ENCODE measurements at places on chromosomes 13 and 19.

- DNase-seq, result no peak
These were observed 44.4 kb downstream of the GPC6 start for GRCh38 chr13:93270769-93271742.

DNA sequence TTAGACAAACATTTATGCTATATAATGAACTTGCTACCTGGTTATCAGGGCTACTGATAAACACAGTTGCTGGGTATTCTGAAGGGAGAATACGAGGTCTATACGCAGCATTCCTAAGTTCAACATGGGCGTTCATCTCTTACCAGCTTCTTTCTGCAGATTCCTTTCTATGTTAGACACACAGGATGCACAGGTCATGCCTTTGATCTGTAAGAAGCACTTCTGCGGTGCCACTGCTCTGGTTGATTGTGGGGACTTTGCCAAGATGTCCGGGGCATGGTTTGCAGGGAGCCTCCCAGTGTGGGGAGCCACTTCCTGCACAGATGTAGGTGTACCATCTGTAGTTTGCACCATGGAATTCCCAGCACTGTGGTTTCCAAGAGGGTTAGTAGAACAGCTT is 40.9 kb downstream of the ATP7B start:
- DNase-seq, result no peak

- no peak for DNase-seq
These were observed 1.4 kb downstream of the DUXA start for GRCh38 chr19:57165846-57166245.

DNA sequence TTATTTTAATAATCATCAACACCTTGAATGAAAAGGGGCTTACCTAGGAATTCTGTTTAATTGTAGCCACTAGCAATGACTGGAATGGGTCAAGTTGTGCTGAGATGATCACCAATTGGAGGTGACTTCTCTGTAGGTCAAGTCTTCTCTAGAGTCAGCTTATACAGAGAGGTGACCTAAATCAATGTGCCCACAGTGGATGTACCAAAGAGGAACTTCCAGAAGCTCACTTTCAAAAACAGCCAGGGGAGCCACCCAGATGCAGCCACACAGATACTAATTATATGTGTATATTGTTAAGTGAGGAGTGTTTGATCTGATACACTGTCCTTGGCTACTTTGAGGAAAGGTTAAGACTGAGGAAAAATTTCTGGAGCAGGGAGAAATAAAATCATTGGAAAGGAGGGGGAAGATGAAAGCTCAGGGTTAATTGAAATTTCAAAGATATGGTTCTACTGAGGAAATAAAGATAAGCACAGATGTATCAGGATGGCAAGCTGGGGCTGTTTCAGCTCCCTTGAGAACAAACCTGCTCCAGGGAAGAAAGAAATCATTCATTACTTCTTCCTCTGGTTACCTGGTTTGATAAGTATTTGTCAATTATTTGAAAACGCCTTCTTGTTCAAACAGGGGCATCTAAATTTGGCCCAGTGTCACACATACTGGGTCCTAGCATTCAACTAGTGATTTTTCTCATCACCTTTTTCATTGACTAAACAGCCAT is 5.1 kb downstream of the GPR183 start:
- DNase-seq, result no peak

- DNase-seq, result no peak
These were observed 10.1 kb downstream of the KASH5 start for GRCh38 chr19:49398001-49398615.

DNA sequence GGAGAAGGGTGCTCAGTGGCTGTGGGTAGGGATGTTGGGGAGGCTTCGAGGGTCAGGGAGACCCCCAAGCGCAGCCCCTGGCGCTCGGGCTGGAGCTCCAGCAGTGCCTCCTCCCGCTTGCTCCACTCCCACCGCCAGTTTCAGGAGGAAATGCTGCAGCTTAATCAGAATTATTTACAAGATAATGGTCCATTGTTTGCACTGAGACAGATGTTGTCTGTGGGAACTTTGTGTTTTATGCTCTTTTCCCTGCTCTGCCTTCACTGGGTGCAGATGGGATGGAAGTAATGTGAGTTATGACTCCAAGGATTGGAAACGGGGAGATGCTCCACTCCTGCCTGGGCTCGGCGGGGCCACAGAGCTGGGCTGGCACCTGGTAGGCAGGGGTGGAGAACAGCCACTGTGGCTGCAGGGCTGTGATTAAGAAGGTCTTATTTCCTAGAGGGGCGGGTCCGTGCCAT is 192.4 kb downstream of the ZNF536 start:
- no peak for DNase-seq

GRCh38 chr19:7500811-7501450 is 12.1 kb upstream of the PEX11G start:
- DNase-seq, result peak; percentile 56

DNA sequence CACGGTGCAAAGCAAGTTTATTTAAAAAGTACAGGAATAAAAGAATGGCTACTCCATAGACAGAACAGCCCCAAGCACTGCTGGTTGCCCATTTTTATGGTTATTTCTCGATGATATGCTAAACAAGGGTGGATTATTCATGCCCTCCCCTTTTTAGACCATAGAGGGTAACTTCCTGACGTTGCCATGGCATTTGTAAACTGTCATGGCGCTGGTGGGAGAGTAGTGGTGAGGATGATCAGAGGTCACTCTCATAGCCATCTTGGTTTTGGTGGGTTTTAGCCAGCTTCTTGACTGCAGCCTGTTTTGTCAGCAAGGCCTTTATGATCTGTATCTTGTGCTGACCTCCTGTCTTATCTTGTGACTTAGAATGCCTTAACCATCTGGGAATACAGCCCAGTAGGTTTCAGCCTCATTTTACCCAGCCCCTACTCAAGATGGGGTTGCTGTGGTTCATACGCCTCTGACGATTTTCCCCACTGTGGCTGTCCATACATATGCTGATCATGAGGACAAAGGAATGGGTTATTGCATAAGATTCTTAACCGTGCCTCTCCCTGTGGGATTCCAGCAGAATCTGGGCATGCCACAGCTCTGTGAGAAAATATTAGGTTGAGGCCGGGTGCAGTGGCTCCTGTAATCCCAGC is 36.9 kb upstream of the ZNF507 start:
- no peak for DNase-seq

DNA sequence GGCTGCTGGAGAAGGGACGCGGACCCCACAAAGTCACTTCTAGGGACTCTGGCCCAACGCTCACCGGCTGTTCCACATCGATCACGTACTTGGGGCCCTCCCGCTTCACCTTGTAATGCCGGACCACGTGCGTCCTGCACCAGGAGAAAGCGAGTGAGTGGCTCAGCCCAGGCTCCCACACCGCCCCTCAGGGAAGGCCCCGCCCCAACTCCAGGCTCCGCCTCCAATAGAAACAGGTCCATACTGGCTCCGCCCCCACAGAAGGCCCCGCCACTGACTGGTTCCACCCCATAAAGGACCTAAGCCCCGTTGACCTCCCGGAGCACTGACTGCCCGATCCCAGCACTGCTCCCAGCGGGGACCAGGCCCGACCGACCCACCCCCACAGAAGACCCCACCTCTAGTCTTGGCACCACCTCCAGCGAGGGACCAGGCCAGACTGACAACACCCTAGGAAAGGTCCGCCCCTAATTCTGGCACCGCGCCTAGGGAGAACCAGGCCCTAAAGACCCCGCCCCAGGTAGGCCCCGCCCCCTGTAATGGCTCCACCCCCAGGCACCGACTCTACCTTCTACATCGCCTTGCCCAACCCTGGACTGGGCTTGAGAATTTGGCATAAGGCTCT is 11.3 kb downstream of the STAP2 start:
- peak; percentile 65 for DNase-seq

- no peak for DNase-seq
These were observed 6.7 kb upstream of the PCDH17 start for GRCh38 chr13:57624565-57625435.

DNA sequence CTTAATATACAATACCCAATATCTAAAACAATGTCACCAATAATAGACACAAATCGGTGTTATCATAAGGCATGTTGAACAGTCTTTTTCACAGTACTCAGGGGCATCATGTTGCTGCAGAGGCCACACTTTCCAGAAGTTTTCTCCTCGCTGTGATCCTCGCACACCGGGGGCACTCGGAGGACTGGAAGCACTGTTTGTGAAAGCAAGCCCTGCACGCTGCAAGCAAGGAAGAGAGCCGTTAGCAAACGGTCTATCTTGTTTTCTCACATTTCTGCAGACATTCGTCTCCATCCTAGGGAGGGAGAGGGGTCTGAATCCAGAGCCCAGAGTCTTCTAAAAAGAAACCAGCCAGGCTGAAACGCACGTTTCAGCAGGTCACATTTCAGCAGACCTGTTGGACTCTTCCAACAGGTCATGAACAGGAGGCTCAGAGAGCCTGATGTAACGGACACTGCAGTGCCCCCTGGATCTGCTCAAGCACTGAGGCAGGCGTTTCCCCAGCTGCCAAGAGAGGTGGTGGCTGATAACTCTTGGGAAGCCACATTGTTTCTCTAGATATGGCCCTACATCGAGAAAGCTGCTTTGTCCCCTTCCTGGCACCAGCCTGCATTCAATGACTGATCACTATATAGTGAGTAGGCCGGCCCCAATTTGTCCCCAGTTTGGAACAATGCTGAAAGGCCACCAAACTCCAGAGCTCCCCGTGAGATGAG is 43.6 kb downstream of the RUBCNL start:
- no peak for DNase-seq

DNA sequence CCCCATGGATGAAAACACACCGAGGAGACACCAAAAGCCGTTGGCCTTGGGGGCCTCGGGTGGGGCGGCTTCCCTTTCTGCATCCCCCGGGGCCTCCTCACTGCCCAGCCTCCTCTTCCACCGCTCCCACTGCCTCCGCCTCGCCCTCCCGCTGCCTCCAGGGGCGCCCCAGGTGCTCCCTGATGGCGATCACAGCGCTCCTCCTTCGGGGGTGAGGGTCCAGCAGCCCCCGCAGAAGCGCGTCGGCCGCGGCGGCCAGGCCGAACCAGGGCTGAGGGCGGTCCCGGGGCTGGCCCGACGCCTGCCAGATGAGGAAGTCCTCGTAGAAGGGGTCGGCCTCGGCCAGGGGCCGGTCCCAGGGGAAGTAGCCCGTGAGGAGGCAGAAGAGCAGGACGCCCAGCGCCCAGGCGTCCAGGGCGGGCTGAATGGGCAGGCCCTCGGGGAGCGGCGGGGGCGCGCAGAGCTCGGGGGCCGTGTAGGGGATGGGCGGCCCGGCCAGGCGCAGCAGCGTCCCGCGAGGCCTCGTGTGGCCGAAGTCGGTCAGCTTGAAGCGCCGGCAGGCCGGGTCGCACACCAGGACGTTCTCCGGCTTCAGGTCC is 7.2 kb downstream of the SBK2 start:
- no peak for DNase-seq

DNA sequence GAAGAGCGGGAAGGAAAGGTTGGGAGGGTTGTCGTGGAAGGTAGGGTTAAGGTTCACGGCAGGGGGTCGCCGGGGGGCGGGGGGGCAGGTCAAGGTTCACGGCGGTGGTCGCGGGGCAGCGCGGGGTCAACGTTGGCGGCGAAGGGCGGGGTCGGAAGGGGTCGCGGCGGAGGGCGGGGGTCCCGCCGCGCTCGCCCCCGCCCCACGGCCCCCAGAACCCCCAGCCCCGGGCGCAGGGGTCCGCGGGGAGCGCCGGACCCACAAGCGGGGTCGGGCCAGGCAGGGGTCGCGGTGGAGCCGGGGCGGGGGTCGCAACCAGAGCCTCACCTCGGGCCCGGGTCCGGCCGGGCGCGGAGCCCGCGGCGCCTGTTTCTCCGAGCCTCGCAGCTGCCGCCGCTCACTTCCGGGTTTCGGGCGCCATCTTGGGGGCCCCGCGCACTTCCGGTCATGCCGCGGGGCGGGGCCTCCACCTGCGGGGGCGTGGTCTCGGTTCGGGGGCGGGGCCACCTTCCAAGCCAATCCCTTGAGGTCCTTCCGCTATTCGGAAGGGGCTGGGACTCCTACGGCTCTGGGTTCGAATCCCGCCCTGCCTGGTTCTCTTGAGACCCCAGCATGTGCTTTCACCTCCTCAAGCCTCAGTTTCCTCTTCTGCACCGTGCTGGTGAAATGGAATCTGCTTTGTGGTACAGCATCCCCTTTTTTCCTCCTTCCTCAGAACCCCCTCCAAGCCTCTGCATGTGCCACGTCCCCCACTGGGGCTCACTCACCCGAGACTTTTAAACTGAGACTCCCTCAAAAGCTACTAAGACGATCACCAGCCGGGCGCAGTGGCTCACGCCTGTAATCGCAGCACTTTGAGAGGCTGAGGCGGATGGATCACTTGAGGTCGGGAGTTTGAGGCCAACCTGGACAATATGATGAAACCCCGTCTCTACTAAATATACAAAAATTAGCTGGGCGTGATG is at the start of gene SBNO2:
SBNO2 (minus strand) TSS at position 424 of the 965 bp plus-strand sequence. CDS start 19,992 bp downstream, outside the sequence.
- DNase-seq, result peak; percentile 93

- DNase-seq, result no peak
These were observed 202.8 kb downstream of the URI1 start for GRCh38 chr19:30144802-30145201.

DNA sequence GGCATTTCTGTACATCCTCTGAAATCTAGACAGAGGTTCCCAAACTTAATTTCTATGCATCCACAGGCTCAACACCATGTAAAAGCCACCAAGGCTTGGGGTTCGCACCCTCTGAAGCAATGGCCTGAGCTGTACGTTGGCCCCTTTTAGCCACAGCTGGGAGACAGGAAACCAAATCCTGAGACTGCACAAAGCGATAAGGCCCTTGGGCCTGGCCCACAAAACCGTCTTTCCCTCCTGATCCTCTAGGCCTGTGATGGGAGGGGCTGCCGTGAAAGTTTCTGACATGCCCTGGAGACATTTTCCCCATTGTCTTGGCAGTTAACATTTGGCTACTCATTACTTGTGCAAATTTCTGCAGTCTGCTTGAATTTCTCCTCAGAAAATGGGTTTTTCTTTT is 766.4 kb downstream of the GPC5 start:
- no peak for DNase-seq

GRCh38 chr19:36460046-36460445 is 29.3 kb downstream of the ZNF566 start:
- DNase-seq, result no peak

GRCh38 chr19:43624933-43625332 is 5.5 kb upstream of the ZNF428 start:
- DNase-seq, result peak; percentile 85

GRCh38 chr19:4609878-4610511 is 29.3 kb upstream of the TNFAIP8L1 start:
- DNase-seq, result no peak

- DNase-seq, result no peak
These were observed 29.8 kb downstream of the ZNF536 start for GRCh38 chr19:30401956-30402355.

- no peak for DNase-seq
These were observed 24.3 kb upstream of the LAMP1 start for GRCh38 chr13:113272701-113273181.

DNA sequence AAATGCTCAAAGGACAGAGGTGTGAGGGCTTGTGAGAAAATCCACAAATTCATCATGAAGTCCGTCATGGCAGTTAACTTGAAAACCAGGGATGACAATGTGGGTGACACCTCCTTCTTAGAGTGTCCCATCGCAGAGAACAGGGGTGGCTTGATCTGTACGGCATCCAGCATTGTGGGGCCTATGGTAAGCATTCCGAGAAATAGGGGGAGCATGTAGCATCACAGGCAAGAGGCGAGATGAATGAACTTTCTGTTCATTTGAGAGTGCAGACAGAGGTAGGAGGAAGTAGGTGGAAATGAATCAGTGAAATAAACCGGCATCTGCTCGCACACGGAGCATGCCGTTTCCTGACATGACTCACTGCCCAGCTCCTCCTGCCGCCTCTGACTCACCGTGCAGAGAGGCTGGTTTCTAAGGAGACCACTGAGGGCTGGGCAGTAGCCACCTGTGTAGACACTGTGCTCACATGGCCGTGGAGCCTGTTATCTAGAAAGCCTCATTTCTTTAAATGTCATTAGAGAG is 339.0 kb downstream of the RFC3 start:
- peak; percentile 9 for DNase-seq

Measured in stimulated activated CD4-positive, alpha-beta T cell treated with anti-CD3 and anti-CD28 coated beads, Interleukin-4, amount 100 ng/mL, for 24 hours (primary cell).